ENCODE measurements at places on chromosomes 2 and 18.

DNA sequence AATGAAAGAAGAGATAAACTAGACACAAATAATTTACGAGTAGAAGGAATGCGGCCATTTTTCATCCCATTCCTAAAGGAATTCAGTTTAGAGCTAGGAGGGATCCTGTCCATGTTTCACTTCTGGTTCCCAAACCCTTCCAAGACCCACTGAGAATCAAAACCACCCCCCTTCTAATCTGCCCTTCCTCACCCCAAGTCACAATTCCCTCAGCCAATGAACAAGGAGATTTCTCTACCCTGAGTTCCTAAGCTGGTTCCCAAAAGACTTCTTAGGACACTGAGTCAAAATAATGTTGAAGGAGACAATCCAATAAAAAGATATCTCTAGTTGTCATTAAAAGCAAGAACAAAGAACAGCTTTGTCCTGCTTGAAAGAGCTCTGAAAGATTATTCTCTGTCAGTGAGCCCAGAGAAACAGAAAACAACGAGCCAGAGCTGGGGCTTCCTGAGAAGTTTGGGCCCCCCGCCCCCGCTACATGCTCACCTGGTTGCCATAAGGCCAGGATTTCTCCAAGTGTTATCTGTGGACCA is 45.7 kb downstream of the STK39 start:
- DNase-seq, result no peak
- H3K4me3 ChIP-seq, result no peak overlapping the region
- H3K27ac ChIP-seq, result no peak overlapping the region
- H3K36me3 ChIP-seq, result no peaks in the 10 kb centered on the region
- no peaks in the 10 kb centered on the region for H3K4me1 ChIP-seq

DNA sequence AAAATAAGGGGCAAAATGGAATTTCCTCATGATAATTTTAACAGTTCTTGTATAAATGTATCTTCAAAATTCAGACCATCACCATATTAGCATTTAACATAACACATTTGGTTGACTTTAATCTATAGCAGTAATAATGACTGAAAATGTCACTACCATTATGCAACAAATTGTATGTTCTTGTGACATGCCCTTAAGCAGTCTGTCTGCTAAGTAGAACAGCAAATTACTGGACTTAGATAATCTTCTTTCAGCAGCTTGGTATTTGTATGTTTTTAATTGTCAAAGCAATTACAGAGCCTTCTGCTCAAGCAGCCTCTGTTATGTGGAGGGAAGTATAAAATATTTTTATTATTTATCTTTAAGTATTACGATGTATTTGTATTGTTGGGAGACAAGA is 214.3 kb upstream of the NXPH2 start:
- no peaks in the 10 kb centered on the region for H3K36me3 ChIP-seq
- no peak for DNase-seq
- no peaks in the 10 kb centered on the region for H3K27me3 ChIP-seq
- no peaks in the 10 kb centered on the region for H3K4me1 ChIP-seq

DNA sequence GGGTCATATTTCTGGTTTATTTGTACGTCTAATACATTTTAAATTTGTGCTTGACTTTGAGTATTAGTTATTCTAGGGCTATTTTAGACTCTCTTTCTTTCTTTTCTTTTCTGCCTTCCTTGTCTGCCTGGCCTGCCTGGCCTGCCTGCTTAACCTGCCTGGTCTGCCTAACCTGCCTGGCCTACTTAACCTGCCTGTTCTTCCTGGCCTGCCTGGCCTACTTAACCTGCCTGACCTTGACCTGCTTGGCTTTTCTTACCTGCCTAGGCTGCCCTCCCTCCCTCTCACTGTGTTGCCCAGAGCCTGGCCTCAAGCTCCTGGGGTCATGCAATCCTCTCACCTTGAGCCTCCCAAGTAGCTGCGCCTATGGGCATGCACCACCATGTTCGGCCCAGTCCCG is 83.7 kb downstream of the PMAIP1 start:
- no peak overlapping the region for H3K4me3 ChIP-seq
- no peaks in the 10 kb centered on the region for H3K4me1 ChIP-seq
- H3K27ac ChIP-seq, result no peak overlapping the region

- no peaks in the 10 kb centered on the region for H3K4me1 ChIP-seq
- no peaks in the 10 kb centered on the region for H3K27me3 ChIP-seq
- H3K36me3 ChIP-seq, result no peaks in the 10 kb centered on the region
- H3K4me3 ChIP-seq, result no peak overlapping the region
These were observed 843.4 kb downstream of the TMEM182 start for GRCh38 chr2:103605071-103605780.

DNA sequence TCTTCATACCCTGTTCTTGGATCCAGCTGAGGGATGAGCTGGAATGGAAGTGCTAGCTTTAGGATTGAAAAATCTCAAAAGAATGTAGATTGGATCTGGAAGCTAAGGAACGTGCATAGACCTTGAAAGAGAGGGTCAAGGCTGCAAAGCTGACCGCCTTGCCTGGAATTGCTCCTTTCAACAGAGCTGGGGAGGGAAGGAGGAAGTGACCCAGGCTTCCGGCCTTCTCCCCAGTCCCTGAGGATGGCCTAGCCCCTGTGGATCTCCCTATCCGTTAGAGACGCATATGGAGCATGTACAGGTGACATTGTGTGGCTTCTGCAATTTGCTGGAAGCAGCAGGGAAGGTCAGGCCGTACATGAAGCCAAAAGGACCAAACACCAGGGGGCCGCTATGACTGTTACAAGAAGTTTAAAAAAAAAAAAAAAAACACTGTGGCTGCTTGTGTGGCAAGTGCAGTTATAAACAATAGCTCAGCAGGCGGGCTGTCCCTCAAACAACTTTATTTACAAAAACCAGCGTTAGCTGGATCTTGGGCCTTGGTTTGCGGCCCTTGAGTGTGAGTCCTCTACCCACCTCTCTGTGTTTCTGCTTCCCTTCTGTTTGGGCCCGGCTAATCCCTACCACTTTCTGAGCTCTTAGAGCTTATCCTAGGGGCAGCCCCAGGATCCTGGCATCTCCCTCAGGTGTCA is 227.6 kb downstream of the SEPTIN10 start:
- no peak overlapping the region for H3K27ac ChIP-seq
- H3K4me1 ChIP-seq, result peaks cover 8% of the 10 kb centered on the region
- H3K36me3 ChIP-seq, result no peaks in the 10 kb centered on the region
- H3K4me3 ChIP-seq, result no peak overlapping the region
- DNase-seq, result peak; percentile 49

Data from spleen (tissue), 13 donors.